Esophagus mucosa (tissue), 1 donor: ENCODE measurements at places on chromosomes 7 and 10.

GRCh38 chr7:74467876-74468275 lies 14.2 kb downstream of the GTF2IRD1 start:
- ATAC-seq: peak; percentile 17

DNA sequence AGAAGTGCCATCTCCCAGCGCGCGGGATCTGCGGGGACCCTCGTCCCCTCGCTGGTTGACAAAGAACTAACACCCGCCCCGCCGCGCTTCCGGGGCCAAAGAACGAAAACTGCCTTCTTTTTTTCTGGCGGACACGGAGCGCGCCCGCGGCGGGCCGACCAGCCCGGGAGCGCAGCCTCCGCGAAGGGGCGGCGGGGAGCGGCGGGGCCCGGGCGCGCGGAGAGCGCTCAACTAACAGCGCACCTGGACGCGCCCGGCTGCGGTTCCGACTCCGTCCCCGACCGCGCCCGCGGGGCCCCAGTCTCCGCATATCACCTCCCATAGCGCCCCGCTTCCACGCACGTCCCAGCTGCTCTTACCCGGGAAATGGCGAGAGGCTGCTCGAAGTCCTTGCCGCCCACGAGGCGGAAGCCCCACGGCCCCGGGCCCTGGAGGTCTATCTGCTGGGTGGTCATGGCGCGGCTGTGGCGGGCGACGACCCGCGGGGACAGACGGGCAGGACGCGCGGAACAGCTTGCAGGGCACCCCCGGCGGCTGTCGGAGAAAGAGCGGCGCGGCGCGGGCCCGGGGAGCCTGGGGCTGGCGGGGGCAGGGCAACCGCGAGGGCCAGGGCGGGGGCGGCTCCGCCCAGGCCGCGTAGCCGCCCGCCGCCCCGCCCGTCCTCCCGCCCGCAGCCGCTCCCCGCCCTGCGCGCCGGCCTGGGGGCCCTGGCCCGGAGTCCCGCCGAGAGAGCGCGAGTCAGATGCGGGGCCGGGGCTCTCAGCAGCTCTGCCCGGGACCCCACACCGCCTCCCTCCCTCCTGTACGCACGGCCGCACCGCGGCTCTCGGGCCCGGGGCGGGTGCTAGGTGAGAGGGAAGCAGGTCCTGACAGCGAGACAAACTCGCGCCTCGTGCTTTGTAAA lies at the start of gene PDLIM1:
PDLIM1 (minus strand) TSS at position 543 of the 904 bp plus-strand sequence; CDS start at position 455, 88 bp downstream.
- ATAC-seq: peak; percentile 86

- no peak for ATAC-seq
Measured at GRCh38 chr10:6394084-6394483, 186.0 kb downstream of the PRKCQ start.

GRCh38 chr7:16420329-16420648 lies 1.0 kb downstream of the CRPPA start:
- no peak for ATAC-seq

- no peak for ATAC-seq
Measured at GRCh38 chr7:90216080-90216674, 4.6 kb downstream of the STEAP2 start.

DNA sequence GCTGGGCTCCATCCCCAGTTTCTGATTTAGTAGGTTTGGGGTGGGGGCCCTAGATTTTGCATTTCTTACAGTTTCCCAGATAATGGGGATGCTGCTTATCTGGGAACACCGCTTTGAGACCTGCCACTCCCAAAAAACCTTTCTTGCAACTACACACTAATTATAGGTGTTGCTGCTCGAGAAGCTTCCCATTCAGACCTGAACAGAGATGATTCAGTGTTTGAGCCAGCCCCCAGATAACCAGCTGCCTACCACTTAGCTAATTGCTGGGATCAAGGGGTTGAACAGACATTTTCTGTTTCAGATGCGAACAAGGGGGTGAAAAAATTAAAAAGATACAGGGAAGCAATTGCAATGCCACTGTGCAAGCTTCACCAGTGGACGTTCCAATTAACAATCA lies 448.5 kb downstream of the KCNMA1 start:
- ATAC-seq: no peak

DNA sequence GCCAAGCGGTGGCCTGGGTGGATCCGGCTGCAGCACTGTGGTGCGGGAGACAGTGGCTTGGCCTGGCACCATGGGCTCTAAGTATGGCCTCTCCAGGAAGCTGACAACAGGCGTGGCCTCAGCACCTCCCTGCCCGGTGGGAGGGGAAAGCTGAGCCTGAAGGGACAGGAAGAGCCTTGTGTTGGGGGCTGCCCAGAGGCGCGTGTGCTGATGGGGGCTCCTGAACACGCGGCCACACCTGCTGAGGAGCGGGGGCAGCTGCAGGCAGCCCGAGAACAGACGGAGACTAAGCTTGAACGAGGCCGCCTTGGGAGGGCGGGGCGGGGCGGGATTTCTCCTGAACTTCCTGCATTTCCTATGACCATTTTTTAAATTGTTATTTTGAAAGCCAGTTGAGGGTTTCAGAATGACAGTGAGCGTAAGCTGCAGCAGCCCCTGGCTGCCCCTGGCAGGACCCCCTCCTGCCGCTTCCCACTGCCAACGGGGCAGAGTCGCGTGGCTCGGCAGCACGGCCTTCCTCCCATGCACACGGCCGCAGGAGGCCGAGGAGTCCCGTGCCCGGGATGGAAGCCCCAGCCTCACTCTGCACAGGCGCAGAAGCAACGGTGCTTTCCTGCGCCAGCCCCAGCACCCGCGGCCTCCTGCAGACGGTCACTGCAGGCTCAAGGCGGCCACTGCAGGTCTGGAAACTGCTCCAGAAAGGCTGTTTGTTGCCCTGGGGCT lies 43.2 kb downstream of the DPYSL4 start:
- peak; percentile 47 for ATAC-seq

DNA sequence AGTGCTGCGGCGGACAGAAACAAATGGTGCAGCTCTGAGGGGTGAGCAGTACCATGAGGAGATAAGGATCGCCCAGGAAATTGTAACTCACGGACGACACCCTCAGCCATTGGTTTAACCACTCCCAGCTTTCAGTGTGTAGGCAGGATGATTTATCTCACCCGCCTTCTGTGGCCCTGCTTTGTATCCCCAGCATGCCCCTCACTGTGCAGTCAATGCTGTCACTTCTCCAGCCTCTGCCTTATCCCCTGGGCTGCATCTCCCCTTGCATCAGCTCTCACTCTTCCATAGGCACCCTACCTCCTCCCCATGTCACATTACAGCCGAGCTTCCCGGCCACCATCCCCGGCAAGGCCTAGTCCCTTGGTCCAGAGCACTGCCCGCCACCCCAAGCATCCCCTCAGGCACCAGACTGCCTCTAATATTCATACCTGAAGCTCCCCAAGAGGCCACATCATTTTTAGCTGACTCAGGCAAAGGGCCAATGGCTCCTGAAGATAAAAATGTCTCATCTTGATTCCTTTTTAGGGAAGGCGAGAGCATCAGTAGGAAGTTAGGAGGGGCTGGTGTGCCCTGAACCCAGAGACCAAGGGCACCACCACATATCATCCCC lies 77.1 kb downstream of the CARD11 start:
- ATAC-seq: no peak

GRCh38 chr10:17041626-17042520 lies 87.7 kb downstream of the CUBN start:
- no peak for ATAC-seq

DNA sequence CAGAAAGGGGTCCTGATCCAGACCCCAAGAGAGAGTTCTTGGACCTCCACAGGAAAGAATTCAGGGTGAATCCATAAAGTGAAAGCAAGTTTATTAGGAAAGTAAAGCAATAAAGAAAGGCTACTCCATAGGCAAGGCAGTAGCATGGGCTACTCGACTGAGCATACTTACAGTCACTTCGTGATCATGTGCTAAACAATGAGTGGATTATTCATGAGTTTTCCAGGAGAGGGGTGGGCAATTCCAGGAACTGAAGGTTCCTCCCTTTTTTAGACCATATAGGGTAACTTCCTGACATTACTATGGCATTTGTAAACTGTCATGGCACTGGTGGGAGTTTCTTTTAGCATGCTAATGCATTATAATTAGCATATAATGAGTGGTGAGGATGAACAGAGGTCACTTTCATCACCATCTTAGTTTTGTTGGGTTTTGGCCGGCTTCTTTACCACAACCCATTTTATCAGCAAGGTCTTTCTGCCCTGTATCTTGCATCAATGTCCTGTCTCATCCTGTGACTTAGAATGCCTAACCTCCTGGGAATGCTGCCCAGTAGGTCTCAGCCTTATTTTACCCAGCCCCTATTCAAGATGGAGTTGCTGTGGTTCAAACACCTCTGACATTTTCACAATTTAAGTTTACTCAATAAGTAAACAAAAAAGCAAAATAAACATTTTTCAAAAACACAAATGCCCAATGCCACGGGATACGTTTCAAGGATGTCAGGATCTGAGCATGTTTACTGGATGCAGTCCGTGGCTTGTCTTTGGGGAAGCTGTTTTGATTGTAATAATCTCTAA lies 37.0 kb downstream of the ALOX5 start:
- no peak for ATAC-seq

- no peak for ATAC-seq
Measured at GRCh38 chr10:14040787-14041631, 289.7 kb downstream of the FRMD4A start.

GRCh38 chr10:60518745-60519144 lies 129.1 kb upstream of the ANK3 start:
- ATAC-seq: no peak

DNA sequence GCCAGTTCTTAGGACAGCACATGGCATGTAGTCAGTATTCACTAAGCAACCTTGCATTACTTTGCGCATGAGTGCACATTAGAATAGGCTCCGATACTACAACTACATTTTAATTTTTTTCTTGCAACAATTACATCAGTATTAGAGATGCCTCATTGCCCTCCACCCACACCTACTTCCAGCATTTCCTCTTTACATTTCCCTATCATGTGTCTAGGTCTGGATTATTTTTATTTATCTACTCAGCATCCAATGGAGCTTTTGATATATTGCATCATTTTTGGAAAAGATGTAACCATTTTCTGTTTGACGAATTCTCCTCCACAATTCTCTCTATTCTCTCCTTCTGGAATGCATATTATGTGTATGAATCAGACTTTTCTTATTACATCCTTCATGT lies 258.2 kb upstream of the GLI3 start:
- ATAC-seq: peak; percentile 42

- no peak for ATAC-seq
Measured at GRCh38 chr7:139774376-139774775, 3.4 kb downstream of the HIPK2 start.

GRCh38 chr7:2641406-2642393 lies 9.9 kb downstream of the TTYH3 start:
- ATAC-seq: peak; percentile 58

- no peak for ATAC-seq
Measured at GRCh38 chr7:45236666-45237065, 79.1 kb downstream of the RAMP3 start.

GRCh38 chr7:66779669-66780409 lies 39.3 kb downstream of the RABGEF1 start:
- no peak for ATAC-seq

DNA sequence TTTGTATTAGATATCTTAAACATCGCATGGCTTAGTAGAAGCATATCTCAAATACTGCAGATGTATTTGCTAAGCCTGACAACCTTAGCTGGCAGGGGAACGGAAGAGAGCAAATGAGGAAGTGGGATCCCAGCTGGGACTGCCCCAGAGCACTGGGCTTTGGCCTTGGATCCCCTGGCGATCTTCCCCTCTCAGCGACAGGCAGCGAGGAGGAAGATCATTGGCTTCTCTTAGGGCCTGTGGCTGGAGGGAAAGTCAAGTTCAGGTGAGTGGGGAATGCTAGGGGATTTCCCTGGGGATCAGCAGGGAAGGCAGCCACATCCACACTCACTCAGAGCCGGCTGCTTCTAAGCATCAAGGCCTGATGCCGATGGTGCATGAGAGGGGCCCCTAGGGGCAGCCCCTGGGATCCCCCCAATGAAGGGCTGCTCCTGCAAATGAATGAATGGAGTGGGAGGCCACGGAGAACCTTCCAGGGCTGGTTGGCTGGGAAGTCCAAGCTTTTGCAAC lies 42.0 kb downstream of the LYZL2 start:
- peak; percentile 46 for ATAC-seq

GRCh38 chr10:70960783-70961570 lies 72.6 kb upstream of the PCBD1 start:
- ATAC-seq: no peak
